ENCODE measurements at places on chromosomes 7 and 10. TPM values are rescaled to one million over a fixed set of nuclear protein-coding genes. Genes with fewer than 3 reads are reported as not detected.

- no peak for DNase-seq
These were observed 160.6 kb upstream of the SHH start for GRCh38 chr7:155972651-155973390.

DNA sequence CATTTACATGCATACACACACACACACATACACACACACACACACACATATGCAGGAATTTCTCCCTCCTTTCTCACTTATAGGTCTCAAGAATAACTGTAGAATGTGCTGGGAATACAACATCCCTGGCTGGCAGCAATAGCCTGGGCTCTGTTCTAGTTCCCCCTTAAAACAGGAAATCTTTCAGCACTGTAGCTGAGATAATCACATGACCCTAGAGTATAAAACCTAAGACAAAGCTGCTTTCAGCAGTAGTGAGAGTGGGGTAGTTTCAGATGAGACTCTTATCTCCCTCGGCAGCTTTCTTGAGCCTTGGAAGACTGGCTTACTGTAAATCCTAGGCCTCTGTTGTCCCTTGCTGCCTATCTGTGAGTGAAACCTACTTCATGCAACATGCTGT is 137.4 kb upstream of the AKR1E2 start:
- no peak for DNase-seq

GRCh38 chr7:50681432-50682045 is 101.2 kb downstream of the GRB10 start:
- DNase-seq = no peak

- no peak for DNase-seq
These were observed 77.4 kb downstream of the MKI67 start for GRCh38 chr10:128048819-128049210.

DNA sequence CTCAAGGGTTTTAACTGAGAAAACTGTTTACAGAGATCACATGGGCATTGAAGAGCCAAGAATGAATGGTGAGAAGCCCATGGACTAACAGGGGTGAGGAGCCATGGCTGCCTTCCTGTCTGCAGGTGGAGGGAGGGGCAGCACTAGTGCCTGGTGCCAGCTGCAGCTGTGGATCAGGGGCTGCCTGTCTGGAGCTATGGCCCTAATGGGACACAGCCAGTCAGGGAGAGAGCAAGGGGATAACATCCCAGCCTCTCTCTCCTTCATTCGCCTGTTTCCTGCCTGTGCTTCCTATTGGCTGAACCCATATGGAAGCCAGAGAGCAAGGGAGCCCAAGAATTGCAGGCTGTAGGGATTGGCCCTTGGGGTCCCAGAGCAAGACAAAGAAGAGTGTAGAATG is 125.8 kb upstream of the GAD2 start:
- DNase-seq = no peak

DNA sequence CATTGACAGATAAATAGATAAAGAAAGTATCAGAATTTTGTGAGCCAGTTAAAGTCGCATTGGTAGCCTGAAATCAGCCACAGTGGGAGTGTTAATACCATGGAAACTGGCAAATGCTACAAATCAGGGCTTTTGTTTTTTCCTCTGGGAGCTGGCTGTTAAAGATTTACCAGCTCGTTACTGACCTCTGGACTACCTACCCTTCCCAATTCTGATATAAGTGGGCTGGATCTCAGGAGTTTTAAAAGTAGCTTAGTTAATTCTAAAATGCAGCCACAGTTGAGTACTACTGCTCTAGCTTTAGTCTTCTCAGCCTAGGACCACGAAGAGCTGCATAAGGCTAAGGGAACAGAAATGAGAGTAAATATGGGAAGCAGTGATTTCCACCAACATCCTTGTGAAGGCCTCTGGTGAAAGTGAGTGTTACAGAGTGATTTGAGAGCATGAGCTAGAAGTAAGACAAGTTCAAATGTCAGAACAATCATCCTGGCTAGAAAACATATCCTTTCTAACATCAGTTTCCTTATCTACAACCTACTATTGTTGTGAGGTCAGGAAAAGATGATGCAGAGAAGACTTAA is 53.2 kb downstream of the A1CF start:
- DNase-seq = no peak

- DNase-seq = no peak
These were observed 438.1 kb upstream of the GALNT17 start for GRCh38 chr7:70693686-70694433.

DNA sequence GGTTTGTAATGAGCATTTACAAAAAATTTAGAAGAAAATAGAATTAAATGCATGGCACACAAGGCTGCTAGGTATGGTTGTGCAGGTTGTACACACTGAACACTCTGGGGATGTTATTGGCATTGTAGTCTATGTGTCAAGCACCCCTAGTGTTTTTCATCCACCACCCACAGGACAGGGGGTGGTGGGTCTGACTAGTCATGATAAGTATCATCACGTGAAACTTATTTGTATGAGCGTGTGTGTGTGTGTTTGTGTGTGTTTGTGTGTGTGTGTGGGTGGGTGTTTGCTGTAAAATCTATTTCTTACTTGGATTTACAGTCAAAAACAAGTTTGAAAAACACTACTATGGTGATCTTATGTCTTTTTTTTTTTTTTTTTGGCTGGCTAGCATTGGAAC is 66.5 kb downstream of the MAP3K8 start:
- no peak for DNase-seq

DNA sequence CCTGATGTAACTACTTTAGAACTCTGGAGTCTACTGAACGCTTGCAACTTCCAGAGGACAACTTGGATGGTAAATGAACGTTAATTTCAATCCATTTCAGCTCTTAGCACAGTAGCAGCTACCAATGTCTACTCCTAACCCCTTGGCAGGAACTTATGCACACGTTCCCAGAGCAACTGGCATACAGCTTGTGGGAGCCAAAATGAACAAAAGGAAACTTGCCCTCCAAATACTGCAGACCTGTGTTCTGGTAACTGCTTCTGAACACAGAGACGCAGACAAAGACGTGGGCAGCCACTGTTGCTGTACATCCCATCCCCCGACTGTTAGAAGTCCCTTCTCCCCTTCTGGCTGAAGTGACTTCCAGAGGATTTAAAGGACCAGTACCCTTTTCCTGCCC is 61.3 kb downstream of the XPNPEP1 start:
- no peak for DNase-seq

DNA sequence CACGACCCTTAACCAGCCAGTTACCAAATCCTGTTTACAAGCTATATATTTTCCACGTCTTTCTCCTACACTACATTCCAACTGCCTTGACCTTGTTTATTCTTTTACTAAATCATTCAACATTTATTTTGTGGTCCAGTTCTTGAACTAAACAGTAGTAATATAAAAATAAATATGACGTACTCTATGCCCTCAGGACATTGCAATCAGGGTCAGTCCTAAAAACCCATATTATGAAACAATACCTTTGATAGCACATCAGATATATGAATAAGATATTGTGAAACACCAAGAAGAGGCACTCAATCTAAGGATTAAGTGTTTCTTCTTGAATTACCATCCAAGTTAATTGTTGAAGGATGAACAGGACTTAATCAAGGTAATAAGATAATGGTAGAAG is 52.5 kb upstream of the WNT16 start:
- DNase-seq = no peak

TMEM139 gene
- polyA plus RNA-seq = 76.0 TPM

SHH gene
- 4.9 TPM for polyA plus RNA-seq

TMEM229A gene
- 0.17 TPM for polyA plus RNA-seq

TMEM60 gene
- polyA plus RNA-seq = 31.0 TPM

PAX2 gene
- 151 TPM for polyA plus RNA-seq

MLXIPL gene
- polyA plus RNA-seq = 2.6 TPM

CALHM3 gene
- polyA plus RNA-seq = 0.10 TPM

FAM180A gene
- polyA plus RNA-seq = not detected

TRIM73 gene
- 4.8 TPM for polyA plus RNA-seq

TMEM213 gene
- polyA plus RNA-seq = 49.6 TPM
